ENCODE measurements at places on chromosomes 1 and 21. TPM values are rescaled to one million over a fixed set of nuclear protein-coding genes. Genes with fewer than 3 reads are reported as not detected.

DNA sequence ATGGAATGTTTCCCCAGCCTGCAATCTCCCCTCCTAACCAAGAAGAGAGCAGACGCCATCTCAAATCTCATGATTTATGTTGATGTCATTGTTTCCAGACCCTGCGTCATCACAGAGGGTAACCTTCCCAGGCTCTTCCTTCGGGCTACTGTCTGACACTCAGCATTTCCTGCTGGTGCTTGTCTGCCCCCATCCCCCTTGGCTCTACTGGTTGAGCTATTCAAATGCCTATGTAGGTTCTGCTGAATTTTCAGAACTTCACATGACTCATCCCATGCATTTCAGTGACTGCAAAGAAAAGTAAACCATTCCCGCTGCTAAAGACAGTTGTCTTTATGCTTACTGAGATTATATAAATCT lies 24.8 kb upstream of the ITPKB start:
- DNase-seq: peak; percentile 66

S100A9 gene
- not detected for total RNA-seq

DNA sequence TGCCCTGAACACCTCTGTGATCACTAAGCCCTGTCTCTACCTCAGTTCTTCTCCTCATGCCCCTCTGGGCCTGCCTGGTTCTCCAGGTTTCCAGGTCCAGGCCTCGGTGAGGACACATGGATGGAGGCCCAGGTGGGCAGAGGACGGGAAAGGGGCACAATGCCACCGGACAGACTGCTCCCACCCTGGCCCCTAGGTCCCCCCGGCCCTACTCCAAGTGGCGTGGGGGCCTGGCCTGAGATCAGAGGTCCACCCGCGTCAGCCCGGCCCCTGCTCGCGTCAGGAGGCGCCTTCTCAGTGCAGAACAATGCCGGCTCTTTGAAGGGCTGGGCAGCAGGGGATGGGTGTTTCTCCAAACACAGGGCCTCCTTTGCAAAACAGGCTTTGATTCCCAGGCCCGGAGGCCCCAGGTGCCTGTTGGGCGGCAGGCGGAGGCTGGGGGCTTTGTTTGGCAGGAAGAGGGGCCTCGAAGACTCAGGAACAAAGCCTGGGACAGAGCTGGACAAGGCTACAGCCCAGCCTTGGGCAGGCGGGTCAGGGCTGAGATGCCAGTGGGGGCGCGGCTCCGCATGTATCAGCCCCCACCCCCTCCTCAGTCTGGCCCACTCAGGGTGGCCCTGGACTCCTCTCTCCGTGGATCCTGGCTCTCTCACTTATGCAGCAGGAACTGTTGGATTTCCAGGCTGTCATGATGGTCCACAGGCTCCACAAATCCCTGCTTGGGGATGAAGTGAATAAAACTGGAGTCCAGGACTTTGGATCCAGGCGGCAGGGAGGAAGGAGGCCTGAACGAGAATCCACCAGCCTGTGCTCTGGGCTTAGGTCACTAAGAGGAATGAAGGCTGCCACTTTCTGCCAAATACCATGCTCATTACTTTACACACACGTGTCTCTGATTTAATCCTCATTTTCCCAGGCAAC lies 77.4 kb upstream of the SLC2A1 start:
- no peak for DNase-seq

OR2L3 gene
- total RNA-seq: not detected

SCAMP3 gene
- total RNA-seq: 47.6 TPM

DNA sequence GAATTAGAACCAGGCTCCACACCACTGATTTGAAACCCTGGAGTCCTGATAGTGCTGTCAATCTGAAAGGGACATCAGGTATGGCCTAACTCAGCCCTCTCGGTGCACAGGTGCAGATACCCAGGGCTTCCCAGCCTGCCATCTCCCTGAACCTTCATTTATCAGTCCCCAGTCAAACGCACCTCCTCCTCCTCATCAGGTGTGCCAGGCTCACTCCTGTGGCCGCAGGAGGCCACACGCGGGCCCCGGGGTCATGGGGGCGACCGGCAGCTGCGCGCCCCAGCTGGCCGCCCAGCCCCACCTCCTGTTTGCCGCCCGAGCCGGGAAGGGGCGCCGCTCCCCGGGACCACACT lies 572 bp downstream of the FUCA1 start:
- DNase-seq: no peak

DNA sequence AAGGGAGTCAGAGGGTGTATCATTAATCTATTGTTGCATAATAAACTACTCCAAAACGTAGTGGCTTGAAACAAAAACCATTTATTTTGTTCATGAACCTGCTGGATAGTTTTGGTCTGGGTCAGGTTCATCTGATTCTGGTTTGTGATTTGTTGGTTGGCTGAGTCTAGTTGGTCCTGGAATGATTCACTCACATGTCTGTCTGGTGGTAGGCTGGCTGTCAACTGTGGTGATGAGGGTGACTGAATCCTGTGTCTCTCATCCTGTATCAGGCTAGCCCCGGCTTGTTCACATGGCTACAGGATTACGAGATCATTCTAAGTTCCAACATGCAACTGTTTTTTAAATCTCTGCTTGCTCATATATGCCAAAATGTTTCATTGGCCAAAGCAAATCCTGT lies 22.5 kb upstream of the SIKE1 start:
- no peak for DNase-seq

DNA sequence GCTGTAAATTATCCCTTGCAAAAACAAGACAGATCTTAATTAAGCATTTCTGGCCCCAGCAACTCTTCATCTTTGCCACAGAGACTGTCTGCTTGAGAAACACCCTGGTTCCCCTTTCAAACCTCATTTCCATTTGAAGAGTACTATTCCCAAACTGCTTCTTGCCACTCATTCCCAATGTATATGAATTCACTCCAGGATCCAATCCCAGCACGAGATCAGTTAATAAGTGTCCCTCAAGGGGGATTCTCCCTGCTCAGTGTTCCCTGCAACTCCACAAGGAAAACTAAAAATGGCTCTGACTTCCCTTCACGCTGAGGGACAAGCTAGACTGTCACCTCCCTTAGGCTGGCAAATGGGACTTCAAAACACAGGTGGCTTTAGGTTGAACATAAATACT lies 173.2 kb downstream of the SIPA1L2 start:
- DNase-seq: no peak

GRCh38 chr1:228647523-228648444 lies 87.5 kb upstream of the RHOU start:
- peak; percentile 34 for DNase-seq

DNA sequence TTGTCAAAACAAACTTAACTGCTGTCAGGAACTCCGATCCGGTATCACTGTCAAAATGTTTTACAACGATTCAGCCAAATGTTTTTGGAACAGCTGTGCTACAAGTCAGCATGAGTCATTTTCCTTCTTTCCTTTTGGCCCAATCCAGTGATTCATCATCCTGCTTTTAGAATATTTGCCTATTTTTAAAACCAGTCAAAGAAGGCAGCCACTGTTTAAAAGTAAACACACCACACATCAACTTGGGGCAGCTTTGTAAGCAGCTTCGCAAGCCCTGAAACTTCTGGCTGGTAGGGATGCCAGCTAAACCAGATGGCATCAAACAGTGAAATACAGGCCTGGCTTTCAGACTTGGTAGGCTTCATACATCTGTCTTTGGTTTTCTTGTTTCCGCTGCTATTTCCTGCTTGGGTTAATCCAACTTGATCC lies 14.9 kb downstream of the MAP3K7CL start:
- peak; percentile 93 for DNase-seq

DNA sequence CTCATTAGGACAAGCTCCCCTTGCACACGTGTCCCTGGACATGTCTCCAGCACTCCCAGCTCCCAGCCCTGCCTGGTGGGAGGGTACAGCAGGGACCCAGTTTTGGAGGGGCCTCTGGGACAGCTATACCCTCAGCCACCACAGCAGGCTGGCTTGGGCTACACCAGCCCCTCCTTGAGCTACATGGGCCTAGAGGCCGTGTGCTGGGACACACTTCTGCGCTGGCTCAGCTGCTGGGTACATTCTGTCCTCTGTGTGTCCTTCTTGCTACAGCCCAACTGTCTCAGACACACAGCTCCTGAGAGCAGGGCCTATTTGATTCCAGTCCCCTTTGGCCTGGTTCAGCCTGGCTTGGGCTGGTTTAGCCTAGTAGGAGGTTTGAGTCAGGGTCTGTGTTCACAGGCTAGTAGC lies 26.7 kb downstream of the DMAP1 start:
- no peak for DNase-seq

DNA sequence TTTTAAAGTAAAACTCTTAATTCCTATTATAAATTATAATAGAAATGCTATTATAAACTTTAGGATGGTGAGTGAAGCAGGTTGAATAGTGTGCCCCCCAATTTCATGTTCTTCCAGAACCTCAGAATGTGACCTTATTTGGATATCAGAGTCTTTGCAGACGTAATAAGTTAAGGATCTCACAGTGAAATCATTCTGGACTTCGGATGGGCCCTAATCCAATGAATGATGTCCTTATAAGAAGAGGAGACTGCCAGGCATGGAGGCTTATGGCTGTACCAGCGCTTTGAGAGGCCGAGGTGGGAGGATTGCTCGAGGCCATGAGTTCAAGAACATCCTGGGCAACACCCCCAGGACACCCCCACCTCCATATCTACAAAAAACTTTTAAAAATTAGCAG lies 9.4 kb upstream of the MT1HL1 start:
- no peak for DNase-seq

GRCh38 chr1:185759061-185759460 lies 24.9 kb downstream of the HMCN1 start:
- DNase-seq: no peak

DNA sequence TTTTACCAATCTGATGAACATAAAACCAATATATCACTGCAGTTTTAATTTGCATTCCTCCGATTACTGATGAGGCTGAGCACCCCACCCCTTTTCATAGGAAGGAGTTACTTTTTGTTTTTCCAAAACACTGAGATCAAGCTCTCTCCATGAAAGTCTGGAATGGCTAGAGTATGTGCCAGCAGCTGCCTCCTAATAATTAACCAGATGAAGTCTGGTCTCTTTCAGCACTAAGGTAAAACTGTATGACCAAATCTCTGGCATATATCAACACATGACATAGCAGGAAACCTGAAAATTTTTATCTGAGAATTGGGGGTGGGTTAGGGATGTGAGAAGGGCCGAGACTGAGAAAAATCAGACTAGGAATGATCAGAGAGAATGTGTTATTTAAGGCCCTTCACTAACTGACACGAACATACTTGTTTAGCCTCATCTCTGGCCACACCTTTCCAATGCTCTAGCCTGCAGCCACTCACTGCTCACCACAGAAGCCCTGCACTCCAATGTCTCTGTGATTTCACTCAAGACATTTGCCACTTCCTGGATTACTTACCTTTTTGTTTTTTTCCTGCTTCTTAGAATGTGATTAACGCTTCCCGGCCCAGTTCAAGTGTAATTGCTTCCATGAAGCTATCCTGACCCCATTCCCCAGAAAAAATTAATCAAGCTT lies 34.7 kb downstream of the WASF2 start:
- DNase-seq: no peak

DNA sequence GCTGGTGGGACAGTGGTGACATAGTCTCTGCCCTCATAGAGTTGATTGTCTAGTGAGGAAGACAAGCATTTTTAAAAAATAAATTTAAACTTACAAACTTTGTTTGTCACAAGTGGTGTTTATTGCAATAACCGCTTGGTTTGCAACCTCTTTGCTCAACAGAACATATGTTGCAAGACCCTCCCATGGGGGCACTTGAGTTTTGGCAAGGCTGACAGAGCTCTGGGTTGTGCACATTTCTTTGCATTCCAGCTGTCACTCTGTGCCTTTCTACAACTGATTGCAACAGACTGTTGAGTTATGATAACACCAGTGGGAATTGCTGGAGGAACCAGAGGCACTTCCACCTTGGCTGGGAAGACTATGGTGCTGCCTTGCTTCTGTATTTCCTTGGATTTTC lies 58.4 kb downstream of the LAMC2 start:
- peak; percentile 99 for DNase-seq

- peak; percentile 60 for DNase-seq
Measured at GRCh38 chr1:211632808-211633523, 42.5 kb downstream of the NEK2 start.

PRDM15 gene
- total RNA-seq: 1.8 TPM

FMO4 gene
- total RNA-seq: 7.2 TPM

- DNase-seq: peak; percentile 69
Measured at GRCh38 chr1:184563308-184563707, 176.5 kb downstream of the C1orf21 start.

- peak; percentile 26 for DNase-seq
Measured at GRCh38 chr1:40898431-40898901, 36.3 kb upstream of the CITED4 start.

GRCh38 chr1:173424782-173425407 lies 52.2 kb upstream of the PRDX6 start:
- DNase-seq: no peak

DNA sequence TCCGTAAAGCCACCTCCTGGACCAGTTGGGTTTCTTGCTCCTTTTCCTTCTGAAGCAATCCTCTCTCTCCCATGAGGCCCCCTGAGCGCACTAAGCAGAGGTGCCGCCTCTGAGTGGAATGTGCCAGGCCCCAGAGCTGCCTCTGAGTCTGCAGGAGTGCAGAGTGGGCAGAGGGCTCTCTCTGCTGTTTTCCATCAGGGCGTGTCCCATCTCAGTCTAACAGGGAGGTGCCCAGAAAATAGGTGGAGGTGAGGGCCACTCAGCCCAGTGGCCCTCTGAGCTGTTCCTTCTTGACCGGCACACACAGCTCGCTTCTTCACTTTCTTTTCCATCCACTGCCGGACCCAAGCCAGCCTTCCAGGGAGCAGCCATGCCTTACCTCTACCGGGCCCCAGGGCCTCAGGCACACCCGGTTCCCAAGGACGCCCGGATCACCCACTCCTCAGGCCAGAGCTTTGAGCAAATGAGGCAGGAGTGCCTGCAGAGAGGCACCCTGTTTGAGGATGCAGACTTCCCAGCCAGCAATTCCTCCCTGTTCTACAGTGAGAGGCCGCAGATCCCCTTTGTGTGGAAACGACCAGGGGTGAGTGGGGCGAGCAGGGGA lies at the start of gene CAPN9:
Gene CAPN9, plus strand, starts transcription at position 262 of the 604 bp plus-strand sequence. Its CDS starts 109 bp downstream, at position 371.
- no peak for DNase-seq

- no peak for DNase-seq
Measured at GRCh38 chr1:43836267-43836951, 97.2 kb upstream of the ARTN start.

RNF207 gene
- 7.8 TPM for total RNA-seq

MMEL1 gene
- total RNA-seq: not detected

- no peak for DNase-seq
Measured at GRCh38 chr1:84021822-84022221, 22.9 kb upstream of the TTLL7 start.

- no peak for DNase-seq
Measured at GRCh38 chr1:230743899-230744298, 3.3 kb upstream of the CAPN9 start.

BACE2 gene
- 127 TPM for total RNA-seq

- DNase-seq: no peak
Measured at GRCh38 chr1:230264342-230264741, 161.8 kb downstream of the PGBD5 start.

GRCh38 chr1:175045519-175045918 lies 22.1 kb upstream of the TNN start:
- DNase-seq: no peak

- DNase-seq: peak; percentile 76
Measured at GRCh38 chr1:21012937-21013336, 163.8 kb downstream of the EIF4G3 start.

ANKRD34A gene
- total RNA-seq: 0.99 TPM

Measured in fibroblast of the aortic adventitia (primary cell).